ENCODE measurements at places on chromosomes 4 and X.

DNA sequence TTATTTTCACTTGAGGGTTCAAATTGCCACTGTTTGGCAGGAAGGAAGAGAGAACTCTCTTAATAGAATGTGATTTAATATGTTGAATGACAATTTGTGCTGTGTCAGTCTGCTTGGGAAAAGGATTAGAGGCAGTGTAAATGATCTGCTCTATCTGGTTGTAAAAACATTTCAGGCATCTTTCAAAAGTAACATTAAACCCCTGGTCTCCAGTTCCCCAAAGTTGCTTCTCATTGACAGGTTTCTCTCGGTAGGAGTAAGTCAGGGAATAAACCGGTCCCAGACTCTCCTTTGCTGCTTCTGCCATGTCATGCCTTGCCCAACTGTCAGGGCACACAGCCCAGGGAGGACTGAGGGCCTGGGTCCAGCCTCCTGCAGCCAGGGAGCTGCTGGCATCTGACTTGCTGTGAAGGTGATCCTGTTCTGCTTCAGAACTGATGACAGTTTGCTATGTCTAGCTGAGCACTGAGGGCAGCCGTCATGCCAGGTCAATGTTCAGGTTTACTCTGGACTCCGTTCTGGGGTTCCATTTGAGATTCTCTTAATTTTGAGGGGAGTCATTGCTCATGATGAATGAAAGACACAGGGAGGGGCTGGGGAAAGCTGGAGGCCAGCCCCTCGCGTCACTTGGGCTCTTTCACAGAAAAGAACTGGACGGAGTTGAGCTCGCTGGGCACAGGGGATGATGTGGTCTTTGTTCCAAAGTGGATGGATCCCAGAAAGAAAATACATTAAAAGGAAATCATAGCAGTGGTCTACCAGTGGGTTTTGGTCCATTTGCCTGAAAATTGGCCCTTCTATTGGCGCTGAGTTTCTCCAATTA lies 312.4 kb downstream of the ARHGAP10 start:
- DNase-seq: no peak

DNA sequence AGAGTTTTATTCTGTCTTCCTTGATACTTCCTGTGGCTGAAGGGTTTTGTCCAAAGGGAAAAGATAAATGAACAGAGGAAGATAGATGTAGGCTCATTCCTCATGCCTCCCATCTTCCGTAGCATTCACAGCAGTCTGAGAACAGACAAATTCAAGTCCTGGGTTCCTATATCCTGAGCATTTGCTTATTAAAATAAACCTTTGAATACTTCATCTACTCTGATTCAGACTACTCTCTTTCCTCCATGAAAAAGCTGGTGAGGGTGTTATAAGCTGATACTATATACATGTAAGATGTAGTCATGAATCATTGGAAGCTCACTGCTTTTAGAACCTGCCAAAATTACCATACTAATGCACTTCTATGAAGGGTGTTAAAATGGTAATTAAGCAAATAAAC lies 61.2 kb downstream of the GAB1 start:
- no peak for DNase-seq

DNA sequence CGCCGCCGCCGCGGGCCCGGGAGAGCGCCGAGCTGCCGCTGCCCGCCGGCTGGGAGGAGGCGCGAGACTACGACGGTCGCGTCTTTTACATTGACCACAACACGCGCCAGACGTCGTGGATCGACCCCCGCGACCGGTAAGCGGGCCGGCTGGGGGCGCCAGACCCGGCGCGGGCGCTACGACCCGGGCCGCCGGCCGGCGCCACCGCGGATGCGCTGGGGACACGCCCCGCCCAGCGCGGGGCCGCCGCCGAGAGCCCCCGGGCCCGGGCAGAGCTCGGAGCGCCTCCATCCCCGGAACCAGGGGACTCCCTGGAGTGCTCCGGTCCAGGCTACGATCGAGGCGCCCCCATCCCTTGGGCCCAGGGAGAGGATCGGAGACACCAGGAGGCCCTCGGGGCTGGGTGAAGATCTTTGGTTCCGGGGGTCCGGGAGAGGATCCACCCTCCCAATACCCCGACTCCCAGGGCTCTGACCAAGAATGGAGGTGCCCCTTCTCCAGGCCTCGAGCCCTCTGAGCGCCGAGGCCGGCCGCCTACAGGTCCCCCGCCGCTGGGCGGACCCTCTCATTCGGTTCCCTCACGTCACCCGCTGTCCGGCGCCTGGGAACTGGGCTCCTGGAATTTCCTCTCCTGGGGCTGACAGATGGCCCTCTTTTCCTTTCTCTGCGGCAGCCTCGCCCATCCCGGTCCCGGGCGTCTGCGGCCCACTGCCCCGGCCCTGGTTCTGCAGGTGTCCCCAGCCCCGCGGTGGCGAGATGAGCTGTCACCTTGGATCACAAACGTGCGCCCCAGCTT lies 48.8 kb downstream of the CLDN34 start:
- no peak for DNase-seq

GRCh38 chr4:169342906-169343564 lies 72.3 kb upstream of the SH3RF1 start:
- DNase-seq: no peak

GRCh38 chr4:177239878-177240277 lies 69.8 kb upstream of the NEIL3 start:
- no peak for DNase-seq

- no peak for DNase-seq
Measured at GRCh38 chr4:20480165-20480947, 219.9 kb upstream of the PACRGL start.

DNA sequence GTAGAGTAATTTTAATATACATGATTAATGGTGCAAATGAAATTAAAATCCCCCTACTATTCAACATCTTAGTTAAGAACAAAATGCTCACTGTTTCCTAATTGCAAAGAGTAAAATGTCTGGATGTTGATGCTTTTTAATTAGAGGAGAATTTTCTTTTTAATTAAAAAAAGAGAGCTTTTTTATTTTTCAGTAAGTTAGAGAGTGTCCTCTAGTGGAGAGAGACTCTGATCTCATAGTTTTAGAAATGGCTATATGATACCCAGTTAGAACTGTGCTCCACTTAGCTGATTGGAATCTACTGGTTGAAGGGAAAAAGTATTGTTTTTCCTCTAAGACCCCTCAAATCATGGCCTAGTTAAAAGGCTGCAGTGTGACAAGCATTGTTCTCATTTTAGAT lies 312.0 kb upstream of the MAGEB2 start:
- no peak for DNase-seq

DNA sequence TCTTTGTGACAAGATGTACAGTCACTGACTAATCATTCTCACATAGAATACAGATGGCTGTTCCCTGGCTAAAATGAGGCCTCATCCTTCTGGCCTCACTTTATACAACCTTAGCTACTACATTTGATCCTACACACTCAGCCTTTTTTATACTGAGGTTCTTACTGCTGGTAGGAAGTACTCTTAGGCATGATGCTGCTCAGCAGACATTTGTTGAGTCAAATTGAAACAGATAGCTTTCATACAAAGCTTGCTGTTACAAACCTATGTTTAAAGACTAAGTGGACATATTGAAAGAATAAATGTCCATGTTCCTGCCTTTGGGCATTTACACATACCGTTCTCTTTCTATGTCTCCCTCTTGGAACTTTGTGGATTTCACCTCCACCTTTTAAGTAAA lies 154.9 kb downstream of the NPFFR2 start:
- DNase-seq: no peak

DNA sequence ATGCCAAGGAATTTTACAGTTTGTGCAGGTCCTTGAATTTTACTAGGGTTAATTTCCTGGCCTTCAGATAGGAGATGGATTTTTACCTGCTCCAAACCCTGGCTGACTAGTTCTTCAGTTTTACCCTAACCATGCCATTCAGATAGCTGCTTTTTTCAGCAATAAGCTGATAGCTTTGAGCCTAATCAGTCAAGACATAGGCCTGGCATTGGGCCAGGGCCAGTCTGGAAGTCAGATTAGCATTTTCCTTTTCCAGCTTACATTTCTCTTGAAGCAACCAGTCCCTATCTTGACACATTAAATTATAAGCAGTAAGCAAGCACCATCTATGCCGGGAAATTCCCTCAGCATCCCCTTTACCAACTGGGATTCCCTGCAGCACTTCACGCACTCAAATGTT lies 177.1 kb downstream of the ADGRA3 start:
- no peak for DNase-seq

DNA sequence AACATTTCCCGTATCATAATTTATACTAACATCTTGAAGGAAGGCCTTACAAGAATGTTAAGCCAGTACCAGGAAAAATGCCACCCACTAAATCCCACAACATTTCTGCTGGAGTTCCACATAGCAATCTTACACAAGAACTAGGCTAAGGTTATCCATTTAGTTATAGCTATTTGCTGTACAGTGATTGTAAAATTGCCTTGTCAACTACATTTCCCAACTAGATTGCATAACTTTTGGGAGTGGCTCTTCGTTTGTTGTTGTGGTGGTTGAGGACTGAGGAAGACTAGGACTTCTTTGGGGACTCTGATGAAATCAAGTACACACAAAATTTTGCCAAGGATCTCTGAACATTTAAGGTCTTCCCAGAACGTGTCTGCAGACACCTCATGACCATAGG lies 8.0 kb downstream of the IBSP start:
- DNase-seq: no peak

- DNase-seq: no peak
Measured at GRCh38 chrX:20315140-20315539, 48.4 kb upstream of the RPS6KA3 start.

DNA sequence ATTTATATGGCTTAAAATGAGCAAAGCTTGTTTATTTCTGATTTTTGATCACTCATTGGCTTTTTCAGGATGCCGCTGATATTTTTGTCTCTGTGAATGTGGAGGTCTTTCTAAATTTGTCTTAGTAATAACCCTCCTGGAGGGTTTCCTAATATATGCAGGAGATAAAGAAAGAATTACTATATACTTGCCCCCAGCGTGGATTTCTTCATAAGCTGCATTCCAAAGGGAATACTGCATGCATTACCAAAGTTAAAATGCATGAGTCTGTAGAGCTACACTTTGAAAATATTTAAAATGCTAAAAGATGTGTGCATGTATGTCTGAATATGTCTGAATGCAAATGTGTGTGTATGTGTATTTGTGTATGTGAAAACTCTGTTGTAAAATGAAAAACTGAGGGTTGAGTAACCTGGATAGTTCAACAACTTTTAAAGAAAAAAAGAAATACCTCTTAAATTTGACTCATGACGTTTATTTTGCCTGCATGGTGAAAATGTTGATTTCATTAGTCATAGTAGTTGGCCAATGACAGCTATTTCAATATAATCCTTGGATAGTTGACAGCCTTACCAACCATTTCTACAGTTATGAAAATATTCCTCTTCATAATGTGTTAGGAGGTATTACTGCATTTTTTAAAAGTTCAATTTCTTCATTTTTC lies 113.2 kb upstream of the ZNF827 start:
- no peak for DNase-seq

- no peak for DNase-seq
Measured at GRCh38 chr4:74235135-74235534, 73.1 kb upstream of the EPGN start.

GRCh38 chr4:30870513-30870912 lies 150.3 kb downstream of the PCDH7 start:
- DNase-seq: no peak

DNA sequence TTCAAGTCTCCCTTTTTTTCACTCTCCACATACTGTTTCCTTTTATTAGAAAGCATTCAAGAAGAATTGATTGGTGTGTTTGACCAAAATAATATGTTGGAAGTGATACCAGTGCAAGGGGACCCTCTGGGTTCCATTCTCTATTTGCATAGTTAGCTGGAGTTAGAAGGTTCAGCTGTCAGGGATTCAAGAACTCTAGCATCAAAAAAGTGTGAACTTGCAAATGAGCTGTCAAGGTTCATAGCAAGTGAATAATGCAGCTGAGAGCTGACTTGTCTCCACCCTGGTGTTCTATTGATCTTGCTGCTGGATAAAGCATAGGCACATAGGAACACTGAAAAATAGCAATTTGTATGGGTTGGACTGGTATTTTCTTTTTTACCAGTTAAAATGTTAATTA lies 73.2 kb downstream of the SORBS2 start:
- no peak for DNase-seq

- DNase-seq: no peak
Measured at GRCh38 chrX:47817421-47817820, 19.3 kb upstream of the ZNF81 start.

DNA sequence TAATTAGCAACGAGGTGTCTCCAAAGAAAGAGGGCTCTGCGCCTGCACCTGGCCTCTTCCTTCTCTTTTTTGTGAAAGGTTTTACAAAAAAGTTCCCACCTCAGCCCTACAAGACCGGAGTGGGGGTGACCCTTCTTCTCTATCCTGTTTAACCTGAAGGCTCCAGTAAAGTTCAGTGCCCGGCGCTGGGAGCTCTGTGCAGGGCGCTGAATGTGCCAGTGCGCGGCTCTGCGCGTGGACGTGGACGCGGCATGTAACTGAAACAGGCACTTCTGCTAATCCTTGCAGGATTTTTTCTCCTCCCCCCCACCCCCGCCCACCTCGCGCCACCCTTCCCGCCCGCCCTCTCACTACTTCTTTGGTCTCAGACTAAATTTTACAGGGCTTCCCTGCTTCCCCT lies 2.4 kb downstream of the GPR50 start:
- DNase-seq: no peak

DNA sequence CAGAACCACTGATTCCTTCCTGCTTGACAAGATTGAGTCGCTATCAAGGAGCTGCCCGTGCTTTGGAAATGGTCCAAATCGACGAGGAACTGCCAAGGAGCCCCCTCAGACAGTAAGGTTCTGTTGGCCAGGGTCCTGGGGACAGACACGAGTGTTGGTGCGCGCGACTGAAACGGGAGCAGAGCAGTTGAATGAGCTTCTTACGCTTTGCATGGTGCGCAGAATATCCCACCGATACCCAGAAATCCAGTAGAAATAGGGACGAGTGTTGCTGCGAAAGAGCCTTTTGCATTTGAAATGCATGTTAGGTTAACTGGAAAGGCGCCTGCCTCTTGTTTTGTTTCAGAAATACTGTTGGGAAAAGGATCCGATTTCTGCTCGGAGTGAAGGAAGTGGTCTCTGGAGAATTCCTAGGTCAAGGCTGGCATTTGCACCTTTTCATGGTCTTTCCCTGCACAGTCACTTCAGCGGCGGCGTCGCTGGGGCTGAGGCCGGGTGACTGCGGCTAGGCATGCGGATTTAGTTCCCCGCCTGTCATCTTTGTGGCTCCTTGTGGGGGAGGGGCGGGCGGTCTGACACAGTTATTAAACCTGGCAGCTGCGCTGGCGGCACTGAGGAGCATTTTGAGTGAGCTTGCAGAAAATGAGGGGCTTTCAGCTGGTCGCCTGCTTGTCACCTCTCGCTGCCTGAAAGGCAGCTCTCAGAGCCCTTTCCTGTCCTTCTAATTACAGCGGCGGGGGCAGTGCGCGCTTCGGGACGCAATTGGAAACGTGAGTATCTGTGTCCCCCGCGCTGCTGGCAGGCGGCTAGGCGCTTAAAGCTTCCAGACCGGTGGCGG lies 51.5 kb upstream of the TRIM2 start:
- DNase-seq: no peak

DNA sequence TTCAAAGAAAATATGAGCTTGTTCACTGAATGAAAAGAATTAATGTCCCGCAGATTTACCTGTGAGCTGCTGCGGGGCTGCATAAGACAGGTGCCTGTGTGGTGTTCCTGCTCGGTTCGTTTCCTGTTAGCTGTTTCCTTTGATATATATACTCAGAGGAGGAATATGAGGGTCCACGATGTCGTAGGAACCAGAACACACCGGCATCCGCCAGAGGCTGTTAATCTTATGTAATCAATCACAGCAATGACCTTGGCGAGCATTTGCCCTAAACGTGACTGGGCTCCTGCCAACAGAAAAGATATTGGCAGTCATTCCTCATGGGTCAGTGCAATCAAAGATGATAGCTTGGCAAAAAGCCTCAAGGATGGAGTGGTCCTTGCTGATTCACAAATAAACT lies 260.1 kb downstream of the EVC2 start:
- DNase-seq: no peak

- DNase-seq: no peak
Measured at GRCh38 chr4:81348086-81348777, 123.5 kb downstream of the RASGEF1B start.
